GDM1 (cell line): ENCODE measurements at places on chromosomes 12 and 14.

DNA sequence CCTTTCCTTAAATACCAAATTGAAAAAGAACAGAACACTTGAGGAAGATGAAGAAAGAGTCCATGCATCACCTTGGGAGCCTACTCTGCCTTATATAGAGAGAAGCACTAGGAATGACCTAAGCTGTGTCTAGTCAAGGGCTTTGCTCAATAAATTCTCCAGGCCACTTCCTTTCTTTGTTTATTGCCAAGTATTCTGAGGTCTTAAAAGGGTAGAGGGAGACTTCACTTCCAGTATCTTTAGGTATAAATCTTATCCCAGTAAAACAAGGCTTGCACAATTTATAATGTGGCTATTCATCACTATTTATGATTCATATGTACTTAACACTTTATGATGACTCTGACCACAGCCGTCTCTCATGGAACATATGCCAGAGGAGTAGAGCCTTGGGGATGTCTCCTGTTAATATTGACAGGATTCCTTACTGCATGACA is 85.1 kb upstream of the ARHGAP5 start:
- no peak for DNase-seq

DNA sequence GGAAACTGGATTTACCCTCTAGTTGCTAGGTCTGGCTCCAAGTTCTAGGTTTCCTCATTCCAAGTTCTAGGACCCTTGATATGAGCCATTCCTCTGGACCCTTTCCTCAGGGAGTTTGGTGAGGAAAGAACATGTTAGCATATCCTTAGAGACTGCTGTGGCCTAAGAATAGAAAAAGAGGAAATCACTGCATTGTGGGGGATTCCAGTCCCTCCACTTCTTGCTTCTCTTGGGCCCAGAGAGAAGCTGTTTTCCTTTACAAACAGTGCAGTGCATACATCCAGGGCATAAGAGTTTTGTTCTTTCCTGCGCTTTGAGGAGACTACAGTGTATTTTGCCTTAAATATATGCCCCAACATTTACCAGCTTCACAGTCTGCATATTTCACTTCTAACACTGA is 59.0 kb downstream of the LLPH start:
- DNase-seq = no peak

DNA sequence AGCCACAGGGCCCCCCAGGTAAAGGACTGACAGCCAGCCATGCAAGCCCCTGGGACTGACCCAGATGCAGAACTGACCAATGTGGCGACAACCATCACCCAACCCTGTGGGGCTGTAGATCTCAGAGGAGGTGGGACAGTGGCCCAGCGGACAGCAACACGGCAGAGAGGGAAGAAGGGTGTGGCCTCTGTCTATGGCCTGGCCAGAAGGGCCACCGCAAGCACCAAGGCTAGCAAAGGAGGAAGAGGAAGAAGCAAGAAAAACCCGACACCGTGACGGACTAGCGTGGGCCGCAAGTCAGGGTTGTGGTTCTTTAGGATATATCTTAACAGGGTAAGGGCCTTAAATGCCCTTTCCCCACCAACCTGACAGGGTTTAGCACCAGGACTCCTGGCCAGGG is 71.2 kb downstream of the ITPK1 start:
- peak; percentile 10 for DNase-seq

DNA sequence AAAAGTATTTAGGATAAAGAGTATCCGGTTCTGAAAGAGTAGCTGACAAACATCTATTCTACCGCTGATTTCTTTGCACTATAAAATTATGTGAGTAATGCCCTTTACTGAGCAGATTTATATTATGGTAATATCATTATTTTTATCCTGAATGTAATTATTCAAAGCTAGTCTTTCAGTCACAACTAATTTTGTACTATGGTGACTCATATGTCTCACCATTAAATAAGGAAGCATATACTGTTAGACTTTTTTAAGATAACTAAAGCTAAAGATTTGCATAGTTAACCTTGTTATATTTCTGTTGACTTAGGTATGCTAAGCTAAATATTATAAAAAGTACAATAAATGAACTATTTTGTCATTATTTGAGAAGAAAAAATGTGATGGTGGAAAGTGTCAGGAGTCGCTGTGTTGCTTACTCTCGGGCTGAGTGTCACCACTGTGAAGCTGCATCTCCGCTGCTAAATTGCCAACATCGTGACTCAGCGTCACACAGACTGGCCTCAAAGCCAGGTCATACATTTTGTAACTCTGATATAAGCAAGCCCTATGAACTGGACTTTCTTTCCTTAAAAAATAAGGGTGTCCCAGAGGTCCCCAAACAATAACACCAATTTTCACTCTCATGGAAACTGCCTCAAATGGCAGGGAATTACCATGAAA is 69.1 kb upstream of the SSTR1 start:
- DNase-seq = no peak
